ENCODE measurements at places on chromosomes 16 and 17.

DNA sequence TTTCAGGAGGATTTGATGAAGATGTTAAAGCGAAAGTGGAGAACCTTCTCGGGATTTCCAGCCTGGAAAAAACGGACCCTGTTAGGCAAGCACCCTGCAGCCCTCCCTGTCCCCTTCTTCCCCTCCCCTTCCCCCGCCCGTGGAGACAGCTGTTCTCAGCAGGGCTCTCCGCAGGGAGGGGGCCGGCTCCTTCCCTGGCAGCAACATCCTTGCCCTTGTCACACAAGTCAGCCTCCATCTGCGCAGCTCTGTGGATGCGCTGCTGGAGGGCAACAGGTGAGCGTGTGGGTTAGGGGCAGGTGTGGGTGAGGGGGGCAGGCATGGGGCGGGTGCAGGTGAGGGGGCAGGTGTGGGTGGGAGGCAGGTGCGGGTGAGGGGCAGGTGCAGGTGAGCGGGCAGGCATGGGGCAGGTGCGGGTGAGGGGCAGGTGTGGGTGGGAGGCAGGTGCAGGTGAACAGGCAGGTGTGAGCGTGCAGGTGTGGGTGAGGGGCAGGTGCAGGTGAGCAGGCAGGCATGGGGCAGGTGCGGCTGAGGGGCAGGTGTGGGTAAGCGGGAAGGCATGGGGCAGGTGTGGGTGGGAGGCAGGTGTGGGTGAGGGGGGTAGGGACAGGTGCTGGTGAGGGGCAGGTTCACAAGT lies 9.4 kb downstream of the CYBC1 start:
- no peak for DNase-seq

DNA sequence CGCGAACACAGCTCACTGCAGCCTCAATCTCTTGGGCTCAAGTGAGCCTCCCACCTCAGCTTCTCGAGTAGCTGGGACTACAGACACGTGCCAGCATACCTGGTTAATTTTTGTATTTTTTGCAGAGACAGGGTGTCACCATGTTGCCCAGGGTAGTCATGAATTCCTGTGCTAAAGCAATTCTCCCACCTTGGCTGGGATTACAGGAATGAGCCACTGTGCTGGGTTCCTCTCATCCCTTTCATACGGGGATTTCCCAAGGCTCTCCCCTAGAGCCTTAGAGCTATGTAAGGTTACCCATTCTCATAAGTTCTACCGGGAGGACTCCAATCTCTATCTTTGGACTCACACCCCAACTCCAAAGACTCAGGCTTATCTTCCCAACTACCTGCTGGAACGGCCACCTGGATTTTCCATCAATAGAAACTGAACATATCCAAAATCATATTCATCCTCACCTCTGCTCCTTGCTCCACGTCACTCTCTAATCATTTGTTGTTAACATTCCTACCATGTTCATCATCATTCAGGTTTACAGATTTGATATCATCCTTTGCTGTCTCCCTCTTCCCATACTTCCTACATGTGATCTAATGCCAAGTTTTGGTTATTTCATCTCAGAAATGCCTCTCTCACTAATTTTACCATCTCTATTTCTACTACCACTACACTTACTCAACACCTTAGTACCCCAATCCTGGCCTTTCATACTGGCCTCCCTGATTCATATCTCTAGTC lies 92.5 kb downstream of the NCOR1 start:
- no peak for DNase-seq

DNA sequence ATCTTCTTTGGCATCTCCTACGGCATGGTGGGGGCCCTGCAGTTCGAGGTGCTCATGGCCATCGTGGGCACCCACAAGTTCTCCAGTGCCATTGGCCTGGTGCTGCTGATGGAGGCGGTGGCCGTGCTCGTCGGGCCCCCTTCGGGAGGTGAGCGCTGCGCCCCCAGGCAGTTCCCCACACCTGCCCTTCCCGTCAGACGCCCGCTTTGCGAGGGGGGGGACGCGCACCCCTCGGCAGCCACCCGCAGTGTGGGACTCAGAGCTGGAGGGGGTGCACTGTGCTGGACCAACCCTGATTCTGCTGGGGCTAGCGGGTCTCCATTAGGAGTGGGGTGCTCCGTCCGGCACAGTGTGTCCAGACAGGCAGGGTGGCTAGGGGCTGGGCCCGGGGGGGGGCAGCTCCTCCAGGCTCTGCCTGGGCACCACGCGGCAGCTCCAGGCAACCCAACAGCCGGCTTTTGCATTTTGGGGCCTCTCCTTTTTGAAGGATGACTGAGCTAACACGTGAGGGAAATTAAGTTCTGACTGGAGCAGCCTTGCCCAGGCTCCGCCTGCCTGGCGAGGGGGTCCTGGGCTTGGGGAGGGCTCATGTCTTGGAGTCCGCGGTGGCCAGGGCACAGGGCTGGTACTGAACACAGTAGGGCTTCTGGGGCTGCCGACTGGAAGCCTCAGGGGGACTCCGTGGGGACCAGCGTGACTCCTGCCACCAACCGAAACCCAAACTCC lies 9.1 kb downstream of the SLC16A3 start:
- no peak for DNase-seq

DNA sequence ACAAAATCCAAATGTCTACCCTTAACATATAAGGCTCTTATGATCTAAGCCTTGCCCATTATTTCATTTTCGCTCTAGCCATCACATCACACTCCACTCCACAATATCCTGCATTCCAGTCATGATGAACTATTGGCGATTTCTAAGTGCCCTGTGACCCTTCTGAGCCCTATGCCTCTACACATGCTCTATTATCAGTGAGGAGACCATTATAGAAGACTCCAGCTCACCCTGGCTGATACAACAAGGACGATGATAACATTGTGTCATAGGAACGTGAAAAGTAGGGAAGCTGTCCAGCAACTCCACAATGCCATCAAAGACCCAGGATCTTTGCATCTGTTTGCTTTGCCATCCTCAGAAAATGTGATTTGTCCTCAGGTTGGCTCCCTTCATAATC lies 29.6 kb upstream of the GNAO1 start:
- no peak for DNase-seq

GRCh38 chr16:81826523-81826922 lies 47.4 kb downstream of the PLCG2 start:
- no peak for DNase-seq
